Upper lobe of left lung (tissue), 6 donors: ENCODE measurements at places on chromosomes 12 and 14.

GRCh38 chr14:71475916-71476315 lies 456.3 kb upstream of the RGS6 start:
- no peaks in the 10 kb centered on the region for H3K36me3 ChIP-seq
- H3K27ac ChIP-seq = no peak overlapping the region
- H3K4me1 ChIP-seq = no peaks in the 10 kb centered on the region
- H3K4me3 ChIP-seq = no peak overlapping the region
- DNase-seq = no peak

GRCh38 chr12:57893431-57894353 lies 47.2 kb upstream of the CTDSP2 start:
- H3K36me3 ChIP-seq = no peaks in the 10 kb centered on the region
- H3K27ac ChIP-seq = peak overlapping the region; percentile 95
- no peaks in the 10 kb centered on the region for H3K27me3 ChIP-seq
- peak; percentile 92 for DNase-seq

DNA sequence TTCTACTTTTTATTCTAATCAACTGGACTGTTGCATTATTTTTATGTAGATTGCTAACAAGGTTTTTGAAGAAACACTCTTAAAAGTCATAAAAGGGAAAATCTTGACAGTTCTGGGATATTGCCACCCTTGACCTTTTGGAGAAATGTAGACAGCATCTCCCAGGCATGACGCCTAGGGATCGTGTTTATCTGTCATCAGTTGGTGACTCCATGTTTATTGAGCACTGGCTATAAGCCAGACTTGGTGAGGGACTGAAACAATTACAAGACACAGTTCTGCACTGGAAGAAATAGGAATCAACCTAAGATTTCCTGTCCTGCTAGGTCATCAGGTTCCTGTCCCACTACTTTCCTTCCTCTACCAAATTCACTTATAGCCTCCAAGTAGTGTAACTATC lies 34.5 kb downstream of the HMGA2 start:
- H3K4me1 ChIP-seq = no peaks in the 10 kb centered on the region
- no peak for DNase-seq
- H3K36me3 ChIP-seq = no peaks in the 10 kb centered on the region

- no peak overlapping the region for H3K4me3 ChIP-seq
- H3K36me3 ChIP-seq = peaks cover 22% of the 10 kb centered on the region
- no peaks in the 10 kb centered on the region for H3K27me3 ChIP-seq
- no peak for DNase-seq
- H3K27ac ChIP-seq = no peak overlapping the region
These were observed 87.0 kb downstream of the TESC start for GRCh38 chr12:117011988-117012805.

- H3K36me3 ChIP-seq = no peaks in the 10 kb centered on the region
- no peak overlapping the region for H3K27ac ChIP-seq
- H3K27me3 ChIP-seq = no peaks in the 10 kb centered on the region
- no peak overlapping the region for H3K4me3 ChIP-seq
- no peaks in the 10 kb centered on the region for H3K4me1 ChIP-seq
These were observed 212.6 kb downstream of the PTPRO start for GRCh38 chr12:15534874-15535273.

DNA sequence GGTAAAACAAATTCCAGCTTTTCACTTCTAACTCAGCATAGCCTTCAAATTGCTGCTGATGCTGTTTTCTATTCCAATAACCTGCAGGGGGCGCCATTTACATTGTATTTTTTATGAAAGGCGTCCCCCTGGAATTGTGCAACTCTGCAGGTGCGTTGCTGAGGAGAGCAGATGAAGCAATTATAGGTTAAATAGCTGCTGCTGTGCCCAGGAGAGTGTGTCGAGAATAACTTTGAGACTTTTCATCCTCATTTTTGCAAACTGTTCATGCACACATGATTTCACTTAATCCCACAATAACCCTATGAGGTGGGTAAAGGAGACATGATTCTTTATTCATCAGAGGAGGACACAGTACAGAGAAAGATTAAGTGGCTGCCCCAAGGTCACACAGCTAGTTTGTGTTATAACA lies 75.7 kb downstream of the MYRFL start:
- no peak for DNase-seq
- H3K36me3 ChIP-seq = no peaks in the 10 kb centered on the region
- H3K4me1 ChIP-seq = no peaks in the 10 kb centered on the region
- no peak overlapping the region for H3K4me3 ChIP-seq
- no peak overlapping the region for H3K27ac ChIP-seq

DNA sequence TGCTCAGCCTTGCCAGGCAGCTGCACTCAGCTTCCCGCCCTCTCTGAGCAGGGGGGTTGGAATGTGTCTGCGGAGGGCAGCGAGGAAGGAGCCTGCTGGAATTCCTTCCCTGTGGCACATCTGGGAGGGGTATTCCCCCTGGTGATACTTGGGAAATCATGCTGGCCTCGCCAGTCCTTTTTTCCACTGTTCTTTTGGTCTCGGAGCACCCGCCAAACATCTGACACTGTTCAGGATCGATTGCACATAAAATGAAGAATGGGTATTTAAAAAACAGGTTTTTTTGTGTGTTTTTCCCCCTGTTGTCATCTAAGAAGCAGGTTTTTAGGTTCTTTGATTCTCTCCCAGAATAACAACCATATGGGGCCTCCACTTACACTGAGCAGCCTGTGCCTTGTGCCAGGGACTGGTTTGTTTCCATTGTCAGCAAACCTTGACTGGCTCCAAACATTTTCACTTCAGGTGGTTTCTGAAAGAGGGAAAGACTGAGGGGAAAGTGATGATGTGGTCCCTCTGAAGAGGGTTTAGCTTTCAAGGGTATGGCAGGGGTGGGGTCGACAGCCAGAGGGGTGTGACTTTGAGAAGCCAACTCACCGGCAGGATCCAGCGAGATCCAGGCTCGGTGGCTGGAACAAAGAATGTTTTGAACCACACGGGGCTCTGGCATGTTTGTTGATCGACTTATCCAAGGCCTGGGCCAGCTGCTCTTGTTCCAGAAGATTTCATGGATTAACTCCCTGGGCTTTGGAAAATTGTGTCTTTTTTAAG lies 215.1 kb downstream of the CACNA1C start:
- H3K36me3 ChIP-seq = no peaks in the 10 kb centered on the region
- H3K4me1 ChIP-seq = peaks cover 9% of the 10 kb centered on the region
- no peak for DNase-seq
- no peak overlapping the region for H3K27ac ChIP-seq
- H3K27me3 ChIP-seq = no peaks in the 10 kb centered on the region
- H3K4me3 ChIP-seq = no peak overlapping the region

GRCh38 chr12:105503619-105504018 lies 173.1 kb downstream of the C12orf75 start:
- H3K36me3 ChIP-seq = no peaks in the 10 kb centered on the region
- no peak overlapping the region for H3K4me3 ChIP-seq
- H3K4me1 ChIP-seq = no peaks in the 10 kb centered on the region
- DNase-seq = no peak

DNA sequence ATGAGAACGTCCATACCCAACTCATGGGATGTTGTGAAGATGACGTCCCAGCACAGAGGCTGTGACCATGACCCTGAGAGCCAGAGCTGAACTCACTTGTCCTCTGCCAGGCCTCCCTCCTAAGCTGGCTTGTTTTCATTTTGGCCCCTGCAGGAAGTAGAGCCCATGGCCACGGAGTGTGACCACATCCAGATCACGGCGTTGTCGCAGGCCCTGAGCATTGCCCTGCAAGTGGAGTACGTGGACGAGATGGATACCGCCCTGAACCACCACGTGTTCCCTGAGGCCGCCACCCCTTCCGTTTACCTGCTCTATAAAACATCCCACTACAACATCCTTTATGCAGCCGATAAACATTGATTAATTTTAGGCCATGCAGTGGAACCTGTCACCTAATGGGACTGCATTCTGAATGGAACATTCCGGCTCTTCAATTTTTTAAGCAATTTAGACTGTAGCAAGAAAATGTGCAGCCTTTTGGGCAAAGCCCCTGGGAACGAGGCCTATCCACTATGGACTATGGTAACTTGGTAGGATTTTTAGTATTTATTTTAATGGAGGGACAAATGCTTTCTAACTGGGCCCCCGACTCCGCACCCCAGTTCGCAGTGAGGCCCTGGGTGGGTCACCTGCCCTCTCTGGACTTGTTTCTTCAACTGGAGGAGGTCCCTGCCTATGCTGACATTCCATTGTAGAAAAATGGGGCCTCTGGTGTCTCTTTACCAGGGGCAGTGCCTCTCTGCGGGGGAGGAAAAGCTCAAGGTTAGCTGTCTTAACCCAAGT lies 19.6 kb downstream of the OTUB2 start:
- no peak for DNase-seq
- no peaks in the 10 kb centered on the region for H3K27me3 ChIP-seq
- no peak overlapping the region for H3K4me3 ChIP-seq
- H3K4me1 ChIP-seq = peaks cover 14% of the 10 kb centered on the region
- no peak overlapping the region for H3K27ac ChIP-seq

DNA sequence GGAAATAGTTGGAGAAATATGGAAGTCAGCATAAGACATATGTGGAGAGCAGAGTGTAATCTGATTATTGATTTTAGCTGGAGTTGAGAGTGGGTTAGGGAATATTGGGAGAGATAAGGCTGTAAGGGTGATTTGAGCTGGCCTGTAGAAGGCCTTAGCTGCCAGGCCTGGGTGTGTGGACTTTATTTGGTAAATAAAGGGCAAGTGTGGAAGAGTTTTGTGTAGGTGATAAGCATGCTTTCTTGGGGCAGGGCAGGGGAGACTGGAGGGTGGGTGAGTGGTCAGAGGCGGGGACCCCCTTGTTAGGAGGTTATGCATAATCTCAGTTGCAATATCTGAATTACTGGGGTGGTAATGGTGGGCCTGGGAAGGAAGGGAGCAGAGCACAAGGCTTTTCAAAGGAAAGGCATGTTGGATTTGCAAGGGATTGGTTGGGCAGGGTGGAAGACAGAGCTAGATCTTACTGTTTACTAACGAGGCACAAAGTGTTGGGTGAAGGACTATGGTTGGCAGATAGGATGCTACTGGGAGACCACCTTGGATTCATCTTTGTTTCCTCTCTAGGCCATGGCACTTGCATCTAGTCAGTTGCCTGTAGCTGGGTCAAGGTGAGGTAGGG lies 5.5 kb downstream of the KHNYN start:
- no peak for DNase-seq
- H3K27ac ChIP-seq = no peak overlapping the region
- no peak overlapping the region for H3K4me3 ChIP-seq
- H3K27me3 ChIP-seq = no peaks in the 10 kb centered on the region

DNA sequence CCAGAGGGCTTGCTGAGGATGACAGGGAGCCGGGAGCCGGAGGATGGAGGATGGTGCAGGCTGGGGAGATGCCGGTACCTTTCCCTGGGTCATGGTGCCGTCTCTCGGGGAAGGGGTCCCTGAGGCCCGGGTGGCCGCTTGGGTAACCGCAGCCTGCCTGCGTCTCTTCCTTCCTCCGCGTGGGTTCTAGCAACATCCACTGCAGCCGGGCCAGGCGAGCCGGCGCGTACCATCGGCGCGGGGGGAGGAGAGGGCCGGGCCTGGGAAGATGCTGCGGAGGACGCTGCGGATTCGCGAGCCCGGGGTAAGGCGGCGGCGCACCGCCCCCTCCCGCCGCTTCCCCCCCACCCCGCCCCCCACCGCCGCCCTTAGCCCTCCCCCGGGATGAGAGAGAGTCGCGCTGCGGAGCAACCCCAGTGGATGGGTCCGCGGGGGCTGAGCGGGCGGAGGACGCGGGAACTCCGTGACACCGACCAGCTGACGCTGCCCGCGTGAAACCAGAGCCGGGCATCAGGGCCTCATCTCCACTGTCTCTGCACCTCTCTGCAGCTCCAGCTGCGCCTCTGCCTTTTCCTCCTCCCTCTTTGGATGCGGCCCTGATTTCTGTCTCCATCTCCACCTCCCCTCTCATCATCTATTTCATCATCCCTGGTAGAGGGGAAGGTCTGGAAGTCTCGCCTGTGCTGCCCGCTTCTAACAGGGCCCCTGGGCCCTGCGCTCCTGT lies at the start of gene FAIM2:
FAIM2 (minus strand) TSS at position 201 of the 724 bp plus-strand sequence; CDS start at position 93, 108 bp downstream.
- DNase-seq = no peak
- H3K27ac ChIP-seq = no peak within 1 kb of the TSS
- H3K4me3 ChIP-seq = peak within 1 kb of the TSS; percentile 46
- peaks cover 12% of the 10 kb centered on the region for H3K4me1 ChIP-seq
